B cell (primary cell): ENCODE measurements at places on chromosomes 2 and 18.

GRCh38 chr18:12701161-12701560 is 1.4 kb downstream of the CEP76 start:
- DNase-seq = peak; percentile 8

DNA sequence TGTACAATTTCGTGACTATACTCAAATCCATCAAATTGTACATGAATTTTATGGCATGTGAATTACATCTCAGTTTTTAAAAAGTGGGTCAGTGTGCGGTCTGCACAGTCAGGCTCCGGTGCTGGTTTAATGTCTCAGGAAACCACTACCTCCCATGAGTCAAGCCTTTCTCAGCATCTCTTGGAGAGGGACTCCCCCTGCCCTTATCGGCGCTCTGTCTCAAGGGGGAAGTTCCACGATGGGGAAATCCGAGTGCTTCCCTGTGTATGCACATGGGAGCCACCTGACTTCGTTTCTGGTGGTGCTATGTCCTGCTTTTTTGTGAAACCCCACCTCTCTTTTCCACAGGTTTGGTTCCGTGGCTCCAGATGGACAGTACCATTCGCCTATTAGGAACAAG is 72.5 kb downstream of the ACOXL start:
- DNase-seq = peak; percentile 67

GRCh38 chr2:41647468-41648050 is 400.3 kb upstream of the PKDCC start:
- no peak for DNase-seq

DNA sequence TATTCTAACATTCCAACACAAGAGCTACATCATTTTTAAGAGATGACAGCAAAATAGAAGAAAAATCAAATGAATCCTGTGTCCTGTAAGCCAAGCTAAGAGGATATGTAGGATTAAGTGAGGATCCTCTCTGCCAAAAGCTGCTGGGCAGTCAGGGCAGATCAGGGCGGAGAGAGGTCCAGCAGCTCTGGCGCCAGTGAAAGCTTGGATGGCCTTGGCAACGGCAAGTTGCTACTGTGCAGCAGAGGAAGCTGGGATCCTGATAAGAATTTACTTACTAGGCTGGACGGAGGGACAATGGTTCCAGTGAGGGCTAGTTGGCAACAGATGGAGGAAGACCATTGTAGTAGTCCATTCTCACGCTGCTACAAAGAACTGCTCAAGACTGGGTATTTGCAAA is 391.5 kb downstream of the XIRP2 start:
- DNase-seq = no peak

DNA sequence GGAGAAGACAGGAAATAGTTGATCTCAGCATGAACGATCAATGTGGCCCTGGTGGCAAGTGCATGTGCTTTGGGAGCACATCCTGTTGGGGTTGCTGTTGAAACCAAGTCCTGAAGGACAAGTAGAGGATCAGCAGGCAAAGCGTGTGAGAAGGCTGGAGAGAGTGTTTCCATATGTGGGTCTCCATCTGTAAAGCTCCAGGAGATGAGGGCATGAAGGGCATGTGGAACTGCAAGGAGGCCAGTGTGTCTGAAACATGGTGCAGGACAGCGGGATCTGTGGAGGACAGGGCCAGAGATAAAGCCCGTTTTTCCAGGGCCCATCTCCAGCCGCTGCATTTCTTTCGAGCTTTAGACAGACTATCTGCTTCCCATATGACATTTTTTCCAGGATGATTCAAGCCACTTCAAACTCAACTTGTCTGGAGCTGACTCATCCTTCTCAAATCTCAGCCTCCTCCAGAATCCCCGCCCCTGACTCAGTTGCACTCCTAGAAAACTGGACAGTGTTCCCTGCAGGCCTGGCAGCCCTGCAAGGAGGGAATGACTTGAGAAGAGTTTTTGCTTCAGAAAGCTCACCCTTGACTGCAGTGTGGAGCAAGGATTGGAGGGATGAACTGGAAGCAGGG is 226.1 kb downstream of the VAPA start:
- DNase-seq = no peak

GRCh38 chr2:72984172-72984671 is 66.9 kb downstream of the EMX1 start:
- no peak for DNase-seq

DNA sequence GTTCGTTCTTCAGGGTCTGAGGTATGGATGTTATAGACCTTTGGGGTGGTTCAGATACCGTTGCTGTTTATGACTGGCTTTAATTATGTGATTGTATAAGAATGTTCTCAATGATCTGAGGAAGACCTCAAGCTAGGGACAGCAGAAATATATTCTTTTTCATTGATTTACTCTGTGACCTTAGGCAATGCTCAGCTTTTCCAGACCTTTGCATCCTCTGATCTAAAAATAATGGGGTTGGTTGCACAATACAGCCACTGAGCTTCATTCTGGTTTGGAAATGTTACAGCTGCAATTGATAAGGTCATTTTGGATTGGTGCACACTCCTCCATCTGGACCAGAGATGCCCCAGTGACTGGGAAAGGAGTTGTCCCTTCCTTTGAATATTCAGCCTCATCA is 17.2 kb upstream of the CABYR start:
- DNase-seq = no peak

DNA sequence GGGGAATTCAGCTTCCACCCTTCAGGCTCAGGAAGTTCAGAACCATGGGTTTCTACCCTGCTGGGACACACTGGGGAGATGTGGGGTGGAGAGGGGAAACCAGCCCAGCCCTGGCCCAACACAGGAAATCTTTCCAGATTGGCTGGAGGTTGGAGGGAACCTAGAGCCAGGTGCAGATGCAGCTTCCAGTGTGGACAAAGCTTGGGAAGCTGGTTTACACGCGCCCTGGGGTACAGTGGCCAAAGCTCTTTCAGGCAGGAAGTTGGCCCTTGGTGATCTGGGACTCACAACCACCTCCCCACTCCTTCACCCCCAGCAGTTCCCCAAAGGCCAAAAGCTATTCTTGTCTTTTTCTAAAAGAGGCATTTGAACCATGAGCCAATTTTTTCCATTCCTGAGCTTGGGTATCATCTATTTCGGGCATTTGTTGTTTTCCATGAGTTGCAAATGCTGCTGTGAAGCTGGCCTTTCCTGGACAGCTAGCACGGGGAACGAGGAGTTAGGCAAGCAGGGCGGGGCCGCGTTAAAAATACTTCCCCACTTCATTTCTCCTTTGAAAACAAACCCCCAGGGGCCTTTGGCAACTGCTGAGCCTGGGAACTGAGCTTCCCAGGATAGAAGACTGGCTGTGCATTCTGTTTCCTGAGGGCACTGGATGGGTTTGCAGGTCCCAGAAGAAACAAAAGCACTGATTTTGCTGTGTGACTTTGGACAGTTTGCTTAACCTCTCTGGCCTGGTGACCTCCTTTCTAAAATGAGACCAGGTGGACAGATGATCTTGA is 3.1 kb upstream of the ARID5A start:
- no peak for DNase-seq

- DNase-seq = no peak
These were observed 13.9 kb upstream of the ASPRV1 start for GRCh38 chr2:69975136-69975852.

DNA sequence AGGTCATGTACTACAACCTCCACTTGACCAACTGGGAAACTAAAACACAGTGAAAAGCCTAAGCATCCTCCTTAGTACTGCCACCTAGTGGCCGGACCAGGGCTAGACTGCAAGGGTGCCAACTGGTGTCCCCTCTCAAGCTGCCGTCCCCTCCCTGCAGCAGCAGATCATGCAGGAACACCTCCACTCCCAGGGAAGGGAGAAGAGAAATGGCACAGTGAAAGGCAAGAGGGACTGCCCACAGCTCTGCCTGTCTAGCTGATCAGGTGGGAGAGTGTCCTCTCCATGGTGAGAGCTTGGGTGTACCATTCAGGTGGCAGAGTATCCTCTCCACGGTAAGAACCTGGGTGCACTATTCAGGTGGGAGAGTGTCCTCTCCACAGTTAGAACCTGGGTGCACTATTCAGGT is 78.1 kb downstream of the AAK1 start:
- DNase-seq = peak; percentile 74

- no peak for DNase-seq
These were observed 637.2 kb upstream of the ZEB2 start for GRCh38 chr2:145157036-145157675.

- DNase-seq = no peak
These were observed 231.5 kb downstream of the LPIN1 start for GRCh38 chr2:11977766-11978524.

DNA sequence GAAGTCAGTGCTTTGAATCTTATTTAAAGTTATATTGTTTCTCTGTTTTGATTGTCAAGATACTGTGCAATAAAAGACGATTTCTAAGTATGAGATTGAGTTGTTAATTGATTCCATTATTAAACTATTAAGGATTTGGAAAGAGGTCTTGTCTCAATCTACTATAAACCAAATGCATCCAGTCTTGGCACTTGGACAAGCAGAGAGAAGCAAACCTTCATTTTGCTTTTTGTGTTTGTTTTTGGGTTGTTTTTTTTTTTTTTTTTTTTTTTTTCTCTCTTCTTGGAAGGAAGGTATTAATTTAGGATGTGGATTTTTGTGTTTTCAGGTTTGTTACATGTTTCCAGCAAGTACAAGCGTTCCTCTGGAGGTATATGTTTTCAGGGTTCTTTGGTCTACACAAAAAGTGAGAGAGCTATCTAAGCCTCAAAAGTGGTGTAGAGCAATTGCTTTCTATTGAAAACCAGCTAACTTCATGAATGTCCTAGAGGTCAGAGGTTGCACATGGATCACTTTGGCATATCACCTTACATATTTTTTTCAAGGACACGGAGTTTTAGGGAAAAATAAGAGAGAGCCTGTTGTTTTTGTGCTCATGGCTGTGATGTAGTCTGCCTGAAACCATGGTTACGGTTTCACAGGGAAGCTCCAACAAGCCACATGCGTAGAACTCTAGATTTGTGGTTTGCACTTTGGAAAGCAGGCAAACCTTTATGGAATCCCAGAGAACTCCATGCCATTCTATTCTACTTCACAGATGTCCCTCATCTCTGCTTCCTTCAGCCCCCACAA is 1.8 kb downstream of the PRKCE start:
- no peak for DNase-seq

GRCh38 chr2:207046724-207047123 is 107.4 kb downstream of the CPO start:
- peak; percentile 59 for DNase-seq

DNA sequence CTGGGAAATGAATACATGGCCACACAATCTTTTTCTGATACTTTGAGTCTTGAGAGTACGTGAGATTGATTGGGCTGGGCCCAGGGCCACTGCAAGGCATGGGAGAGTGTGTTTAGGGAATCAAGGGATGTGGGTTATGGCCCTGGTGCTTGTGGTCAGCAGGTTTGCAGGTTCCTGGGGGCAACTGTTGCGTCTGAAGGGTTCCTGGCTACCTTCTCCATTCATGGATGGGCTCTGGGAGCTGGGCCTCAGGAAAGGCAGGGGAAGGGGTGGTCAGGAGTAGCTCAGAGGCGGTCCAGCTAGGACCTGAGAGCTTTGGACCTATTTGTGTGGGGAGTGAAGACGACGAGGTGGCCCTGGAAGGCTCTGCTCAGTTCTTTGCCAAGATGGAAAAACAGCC is 8.4 kb upstream of the ZAP70 start:
- no peak for DNase-seq

DNA sequence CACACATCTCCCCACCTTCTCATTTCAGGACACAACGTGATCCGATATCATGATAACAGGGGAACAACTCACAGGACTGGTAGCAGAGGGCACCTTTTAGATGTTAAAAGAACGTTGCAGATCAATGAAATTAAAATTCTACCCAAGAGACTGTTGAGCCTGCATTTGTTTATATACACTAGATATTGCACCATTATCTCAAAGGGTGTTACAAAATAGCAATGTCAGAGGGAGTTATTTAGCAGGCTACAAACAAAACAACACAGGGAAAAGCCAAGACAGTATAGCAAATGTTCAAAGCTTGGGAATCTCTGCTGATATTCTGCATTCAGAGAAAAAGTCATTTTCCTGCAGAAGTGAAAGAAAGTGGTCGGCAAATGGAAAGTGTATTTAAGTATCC is 139.5 kb downstream of the MYO5B start:
- no peak for DNase-seq

GRCh38 chr2:226136739-226137138 is 662.9 kb downstream of the IRS1 start:
- no peak for DNase-seq

- no peak for DNase-seq
These were observed 60.8 kb downstream of the KIAA2012 start for GRCh38 chr2:202133909-202134265.

DNA sequence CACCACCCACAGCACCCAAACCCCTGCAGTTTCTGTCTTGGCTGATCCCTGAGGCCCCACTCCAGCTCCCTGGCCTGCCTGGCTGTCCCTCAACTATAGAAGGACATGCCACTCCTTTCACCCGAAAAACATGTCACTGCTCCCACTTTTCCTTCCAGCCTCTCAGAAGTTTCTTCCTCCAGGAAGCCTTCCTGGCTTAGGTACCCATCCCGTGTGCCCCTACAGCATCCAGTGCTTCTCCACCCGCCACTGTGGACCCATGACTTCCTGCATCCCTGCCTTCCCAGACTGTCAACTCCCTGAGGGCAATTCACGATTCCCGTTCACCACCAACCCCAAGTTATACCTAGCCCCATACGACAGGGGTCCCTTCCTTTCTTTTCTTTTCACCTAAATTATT is 21.5 kb downstream of the ARID5A start:
- DNase-seq = no peak

DNA sequence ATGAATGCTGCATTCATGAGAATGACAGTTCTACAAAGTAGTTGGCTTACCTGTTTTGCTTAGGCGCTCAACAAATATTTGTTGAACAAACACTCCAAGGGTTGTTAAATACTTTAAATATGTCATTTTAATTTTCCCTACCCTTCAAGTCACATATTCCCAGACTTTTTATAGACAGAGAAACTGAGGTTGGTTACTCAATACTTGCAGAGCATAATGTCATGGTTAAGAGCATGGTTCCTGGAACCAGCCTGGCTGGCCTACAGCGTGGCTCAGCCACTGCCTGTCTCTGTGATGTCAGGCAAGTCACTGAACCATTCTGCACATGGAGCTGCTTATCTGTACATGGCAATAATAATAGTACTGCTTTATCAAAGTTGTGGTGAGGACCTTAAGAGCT is 120.0 kb upstream of the STK17B start:
- no peak for DNase-seq
